ENCODE measurements at places on chromosomes 7 and 10.
A peak's percentile ranks its signal among the peaks of the same experiment; 100 is the strongest.

GRCh38 chr10:12414278-12414989 is 65.1 kb downstream of the CAMK1D start:
- DNase-seq, result no peak

DNA sequence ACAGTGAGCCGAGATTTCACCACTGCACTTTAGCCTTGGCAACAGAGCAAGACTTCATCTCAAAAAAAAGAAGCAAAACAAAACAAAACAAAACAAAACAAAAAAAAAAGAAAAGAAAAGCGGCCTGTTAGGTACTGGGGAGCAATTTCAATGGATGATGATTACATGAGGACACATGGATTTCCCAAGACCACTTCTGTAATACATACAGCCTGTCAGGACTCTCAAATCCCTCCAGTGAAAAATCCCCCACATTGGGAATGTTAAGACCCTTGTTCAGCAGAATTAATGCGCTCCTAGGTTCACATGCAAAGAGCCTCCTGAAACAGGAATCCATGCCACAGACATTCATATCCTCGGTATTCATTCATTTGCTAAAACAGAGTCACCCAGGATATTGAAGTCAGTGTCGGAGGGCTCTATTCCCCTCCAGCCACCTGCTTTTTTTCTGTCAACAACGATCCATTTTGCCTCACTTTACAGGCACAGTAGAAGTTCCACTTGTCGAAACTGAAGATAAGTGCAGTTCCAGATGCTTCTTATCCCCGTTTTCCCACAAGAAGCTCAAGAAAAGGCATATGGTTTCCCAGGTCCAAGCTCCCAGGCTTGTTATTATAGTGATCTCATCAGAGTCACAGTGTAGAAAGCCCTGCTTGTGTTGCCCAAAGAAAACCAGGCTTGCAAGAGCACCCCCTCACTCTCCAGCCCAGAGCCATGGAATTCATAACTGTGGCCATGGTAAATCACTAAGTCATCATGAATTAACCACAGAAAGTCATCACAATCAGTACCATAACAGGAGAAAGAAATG is 20.2 kb downstream of the SLC16A12 start:
- DNase-seq, result no peak

DNA sequence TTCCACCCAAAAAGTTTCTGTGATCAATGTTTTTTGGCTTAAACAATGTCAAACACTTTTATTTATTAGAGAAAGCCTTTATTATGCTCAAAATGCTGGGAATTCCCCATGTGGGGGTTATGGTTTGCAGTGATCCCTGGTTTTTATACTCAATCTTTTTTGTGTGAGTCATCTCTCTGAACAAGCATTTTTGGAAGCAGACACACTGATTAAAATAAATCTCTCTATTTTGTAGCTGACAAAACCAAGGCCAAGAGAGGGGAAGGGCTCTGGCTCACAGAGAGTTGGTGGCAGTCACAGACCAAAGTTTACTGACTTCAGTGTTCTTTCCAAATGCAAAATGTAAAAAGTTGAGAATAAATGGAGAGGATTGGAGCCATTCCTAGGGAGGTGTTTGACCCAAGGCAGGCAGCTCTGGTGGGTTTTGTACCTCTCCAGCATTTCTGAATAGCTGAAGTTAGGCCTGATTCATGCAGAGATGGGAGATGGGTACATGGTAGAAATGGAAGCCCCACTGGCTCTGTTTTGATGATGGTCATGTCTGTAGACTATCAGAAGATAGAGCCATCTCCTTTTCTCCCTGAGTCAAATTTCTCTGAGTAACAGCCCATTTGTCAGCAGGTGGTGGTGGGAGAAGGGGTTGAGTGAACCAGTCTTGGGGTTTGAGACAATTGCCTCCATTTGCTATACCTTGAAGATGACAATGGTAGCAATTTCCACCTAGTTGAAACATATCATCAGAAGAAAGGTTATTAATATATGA is 45.4 kb upstream of the NAMPT start:
- DNase-seq, result no peak

- DNase-seq, result no peak
These were observed 75.9 kb upstream of the SCIN start for GRCh38 chr7:12494687-12495024.

GRCh38 chr10:15180736-15181135 is 12.2 kb upstream of the NMT2 start:
- DNase-seq, result no peak

DNA sequence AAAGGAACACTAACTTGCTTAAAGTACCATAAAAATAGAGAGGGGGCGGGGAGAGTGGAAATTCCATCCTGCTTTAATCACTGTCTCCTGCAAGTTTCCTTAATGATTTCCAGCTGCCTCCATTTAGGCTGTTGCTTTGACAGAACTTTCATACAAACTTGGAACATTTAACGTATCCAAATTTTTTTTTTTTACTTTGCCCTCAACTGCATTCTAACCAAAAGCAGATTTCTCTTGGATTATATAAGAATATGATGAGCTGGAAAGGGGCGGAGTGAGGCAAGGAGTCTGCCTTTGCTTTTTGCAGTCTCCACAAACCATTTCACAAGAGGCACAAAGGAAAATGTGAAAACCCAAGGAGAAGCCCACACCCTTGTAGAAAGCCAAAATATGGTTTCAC is 46.6 kb upstream of the COL1A2 start:
- no peak for DNase-seq

- no peak for DNase-seq
These were observed 47.6 kb downstream of the TWIST1 start for GRCh38 chr7:19069842-19070241.

- no peak for DNase-seq
These were observed 184.4 kb downstream of the DNAJB6 start for GRCh38 chr7:157521061-157521731.

GRCh38 chr10:131925716-131926115 is 24.9 kb downstream of the PPP2R2D start:
- DNase-seq, result no peak

GRCh38 chr7:29435167-29435566 is 128.5 kb upstream of the PRR15 start:
- DNase-seq, result no peak

DNA sequence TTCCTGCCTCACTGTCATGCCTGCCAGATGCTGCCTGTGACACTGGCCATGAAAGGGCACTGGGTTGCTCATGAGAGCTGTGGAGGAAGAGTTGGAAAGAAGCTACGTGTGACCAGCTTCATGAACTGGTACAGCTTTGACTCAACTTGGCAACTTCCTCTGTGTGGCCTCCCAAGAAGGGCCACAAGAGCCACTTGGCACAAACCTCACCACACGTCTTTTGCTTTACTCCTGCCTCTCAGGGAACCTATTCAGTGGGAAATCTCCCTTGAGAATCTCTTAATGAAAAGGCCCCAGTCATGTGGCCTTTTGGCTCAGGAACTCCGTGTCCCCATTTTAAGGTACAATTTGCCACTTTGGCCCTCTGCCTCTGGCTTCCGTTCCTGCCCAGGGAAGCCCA is 54.5 kb downstream of the FRMD4A start:
- DNase-seq, result no peak

DNA sequence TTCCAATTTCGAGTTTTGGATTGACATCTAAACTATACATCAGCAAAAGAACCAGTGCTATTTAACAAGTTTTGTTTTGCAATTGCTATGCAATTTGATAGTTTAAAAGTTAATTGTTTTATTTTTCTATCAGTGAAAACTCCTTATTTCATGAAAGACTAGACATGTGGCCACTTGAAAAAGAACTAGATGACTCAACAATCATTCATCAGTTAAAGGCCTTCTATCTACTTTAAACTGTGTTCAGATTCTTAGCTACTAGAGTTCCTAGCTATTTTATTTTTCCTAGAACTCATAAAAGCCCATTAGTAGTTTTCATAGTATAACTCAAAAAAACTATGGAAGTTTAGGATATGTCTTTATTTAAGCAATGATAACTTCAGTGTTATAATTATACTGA is 104.6 kb upstream of the LSM8 start:
- DNase-seq, result no peak

GRCh38 chr7:20738518-20739481 is 47.9 kb downstream of the SP8 start:
- no peak for DNase-seq

DNA sequence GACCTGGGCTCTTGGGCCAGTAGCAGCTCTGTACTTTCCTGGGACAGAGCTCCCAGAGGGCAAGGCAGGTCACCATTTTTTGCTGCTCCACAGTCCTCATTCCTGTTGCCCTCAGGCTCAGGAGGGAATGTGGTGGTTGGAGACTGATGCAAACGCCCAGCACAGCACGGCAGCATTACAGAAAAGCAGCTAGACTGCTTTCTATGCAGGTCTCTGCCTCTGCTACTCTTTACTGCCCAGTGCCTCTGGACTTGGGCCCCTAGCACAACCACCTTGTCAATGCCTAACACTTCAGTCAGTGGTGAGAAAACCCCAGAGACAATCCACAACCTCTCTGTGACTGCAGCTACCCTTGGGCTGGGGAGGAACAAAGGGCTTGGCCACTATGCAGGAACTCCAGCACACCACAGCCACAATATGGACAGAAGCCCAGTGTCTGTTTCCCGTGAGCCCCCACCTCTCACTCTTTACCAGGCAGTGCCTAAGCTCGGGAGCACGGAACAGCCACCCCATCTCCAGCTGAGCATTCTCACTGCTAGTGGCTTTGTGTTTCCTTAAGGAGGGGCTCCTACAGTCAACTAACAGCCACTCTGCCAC is 790.6 kb downstream of the PCDH15 start:
- DNase-seq, result no peak

DNA sequence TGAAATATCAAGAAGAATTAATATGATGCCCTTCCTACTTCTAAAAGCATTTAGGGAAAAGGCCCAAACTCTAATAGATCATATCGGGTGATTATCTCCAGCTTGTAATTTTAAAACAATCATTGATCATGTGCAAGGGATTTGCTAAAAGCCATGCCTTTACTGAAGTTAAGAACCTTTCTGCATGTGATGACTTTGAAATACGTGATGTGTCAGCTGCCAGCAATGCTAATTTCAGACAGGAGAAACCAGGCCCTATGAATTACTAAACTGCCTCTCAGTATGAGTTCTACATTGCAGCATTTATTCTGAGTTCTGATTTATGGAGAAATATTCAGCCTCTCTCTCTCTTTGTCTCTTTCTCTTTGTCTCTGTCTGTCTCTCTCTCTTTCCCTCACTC is 203.6 kb upstream of the AKR1E2 start:
- no peak for DNase-seq

DNA sequence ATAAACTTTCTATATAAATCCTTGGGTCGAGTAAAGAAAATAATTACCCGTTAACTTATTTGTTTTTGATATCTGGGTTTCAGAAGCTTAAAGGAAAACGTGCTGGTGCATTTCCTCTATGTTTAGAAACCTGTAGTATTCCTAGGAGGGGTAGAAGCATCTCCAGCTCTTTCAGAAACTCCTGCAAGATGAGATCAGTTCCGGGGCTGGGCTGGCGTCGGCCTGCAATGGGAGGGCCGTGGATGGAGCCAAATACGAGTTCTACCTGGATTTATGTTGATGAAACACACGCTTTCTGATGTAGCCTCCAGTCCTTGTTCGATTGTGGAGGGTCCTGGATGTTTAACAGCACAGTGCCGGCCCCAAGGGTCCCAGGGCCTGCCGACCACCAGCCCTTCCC is 35.8 kb upstream of the DIP2C start:
- no peak for DNase-seq

- DNase-seq, result no peak
These were observed 162.0 kb downstream of the REEP3 start for GRCh38 chr10:63683223-63683622.

- no peak for DNase-seq
These were observed 16.7 kb downstream of the MMRN2 start for GRCh38 chr10:86940677-86941076.

GRCh38 chr7:19984231-19984632 is 210.8 kb upstream of the TMEM196 start:
- no peak for DNase-seq

- no peak for DNase-seq
These were observed 242.9 kb downstream of the PTEN start for GRCh38 chr10:88106366-88106765.

DNA sequence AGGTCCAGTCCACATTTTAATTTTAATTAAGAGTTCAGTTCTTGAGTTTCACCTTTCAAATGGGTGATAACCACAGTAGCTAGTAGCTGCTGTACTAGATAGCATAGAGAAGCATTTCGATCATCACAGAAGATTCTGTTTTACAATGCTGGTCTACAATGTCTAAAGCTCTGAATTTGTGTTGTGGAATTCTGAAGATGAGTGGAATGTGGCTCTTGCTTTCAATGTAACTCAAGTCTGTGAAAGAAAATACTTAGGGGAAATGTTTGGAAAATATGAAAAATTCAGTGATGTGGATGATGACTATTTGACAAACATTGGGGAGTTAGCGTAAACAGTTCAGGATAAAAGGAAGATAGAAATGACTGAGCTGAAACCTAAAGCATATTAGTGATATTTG is 139.4 kb downstream of the GNAT3 start:
- DNase-seq, result no peak

GRCh38 chr10:58784361-58784760 is 271.7 kb downstream of the BICC1 start:
- no peak for DNase-seq

DNA sequence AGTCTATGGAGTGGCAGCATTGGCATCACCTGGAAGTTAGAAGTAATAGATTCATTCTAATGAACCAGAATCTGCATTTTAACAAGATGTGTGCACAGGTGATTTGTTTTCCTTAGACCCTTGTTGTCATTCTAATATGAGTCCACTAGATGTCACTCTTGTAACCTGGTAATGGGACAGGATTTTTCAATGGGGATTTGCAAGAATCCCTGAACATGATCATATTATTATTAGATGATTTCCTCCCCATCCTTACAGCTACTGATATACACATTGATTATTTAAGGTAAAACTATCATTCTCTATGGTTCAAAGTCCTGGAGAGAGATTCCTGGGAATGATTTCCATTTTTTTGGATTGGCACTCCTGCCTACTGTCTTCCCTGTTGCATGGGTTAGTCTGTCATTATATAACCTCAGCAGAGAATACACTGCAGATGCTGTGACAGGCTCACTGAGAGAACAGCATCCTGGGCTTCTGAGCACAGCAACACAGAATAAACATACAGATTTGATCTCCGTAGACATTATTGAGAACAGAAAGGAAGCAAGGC is 194.9 kb downstream of the SUGCT start:
- peak; percentile 22 for DNase-seq

DNA sequence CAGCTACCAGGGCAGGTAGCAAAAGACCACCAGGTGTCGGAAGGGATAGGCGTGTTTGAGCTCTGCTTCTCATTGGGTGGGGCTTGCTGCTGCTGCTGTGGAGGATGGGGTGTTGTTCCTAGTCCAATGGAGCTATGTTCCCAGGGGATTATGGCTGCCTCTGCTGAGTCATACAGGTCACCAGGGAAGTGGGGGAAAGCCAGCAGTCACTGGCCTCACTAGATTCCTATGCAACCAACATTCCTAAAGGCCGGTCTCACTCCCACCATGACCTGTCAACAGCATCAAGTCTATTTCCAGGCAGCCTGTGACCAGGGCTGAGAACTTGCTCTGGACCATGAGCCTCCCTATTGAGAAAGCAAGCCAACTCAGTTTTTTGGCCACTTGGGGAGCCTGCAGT is 1160.8 kb downstream of the REEP3 start:
- DNase-seq, result no peak

Data from CD4-positive, alpha-beta T cell treated with Interleukin-21 for 1 hour (primary cell).